ENCODE measurements at places on chromosomes 1 and 21. TPM values are rescaled to one million over a fixed set of nuclear protein-coding genes. Genes with fewer than 3 reads are reported as not detected.

GRCh38 chr1:153494976-153495535 is 34.6 kb upstream of the S100A7 start:
- peak; percentile 66 for DNase-seq

DNA sequence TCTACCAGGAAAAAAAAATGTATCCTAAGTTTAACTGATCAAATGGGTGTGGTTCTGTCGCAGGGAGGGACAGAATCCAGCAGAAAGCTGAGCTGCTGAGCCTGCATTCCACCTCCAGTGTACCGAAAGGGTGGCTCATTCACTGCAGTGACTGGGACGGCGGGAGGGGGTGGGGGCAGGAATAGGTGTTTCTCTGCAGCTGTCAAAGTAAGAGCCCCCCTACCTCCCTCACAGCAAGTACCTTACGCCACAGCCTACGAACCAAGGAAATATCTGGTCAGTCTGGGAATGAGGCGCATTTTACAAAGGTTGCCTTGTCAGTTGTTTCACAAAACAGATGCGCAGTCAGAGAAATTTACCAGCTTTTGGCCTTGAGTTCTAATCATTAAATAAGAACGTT is 1.7 kb downstream of the S100B start:
- DNase-seq = no peak

DNA sequence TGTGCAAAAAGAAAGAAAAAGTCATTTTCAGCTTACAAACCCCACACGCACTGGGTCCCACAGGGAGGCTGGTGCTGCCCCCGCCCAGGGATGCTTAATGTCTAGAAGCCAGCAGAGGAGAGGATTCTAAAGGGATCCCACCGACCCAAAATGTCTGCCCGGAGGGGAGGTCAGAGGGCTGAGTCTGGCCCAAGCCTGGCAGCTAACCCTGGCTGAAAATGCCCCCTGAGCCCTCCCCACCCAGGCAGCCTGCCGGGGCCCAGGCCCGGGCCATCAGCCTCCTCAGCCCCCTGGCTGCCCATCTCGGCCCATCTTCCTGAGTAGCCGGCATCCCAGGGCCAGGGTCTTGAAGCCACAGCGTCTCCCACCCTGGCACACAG is 33.5 kb downstream of the ACOT7 start:
- DNase-seq = no peak

Gene UTP25
- total RNA-seq = 3.7 TPM

DNA sequence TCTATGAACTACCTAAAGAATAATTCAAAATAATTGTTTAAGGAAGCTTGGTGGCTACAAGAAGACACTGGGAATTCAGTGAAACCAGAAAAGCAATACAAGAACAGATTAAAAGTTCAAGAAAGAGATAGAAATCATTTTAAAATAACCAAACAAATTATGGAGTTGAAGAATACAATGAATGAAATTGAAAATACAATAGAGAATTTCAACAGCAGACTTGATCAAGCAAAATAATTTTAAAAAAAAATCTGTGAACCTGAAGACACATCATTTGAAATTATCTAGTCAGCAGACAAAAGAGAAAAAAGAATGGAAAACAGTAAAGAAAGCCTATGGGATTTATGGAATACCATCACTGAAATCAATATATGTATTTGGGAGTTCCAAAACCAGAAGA is 31.2 kb upstream of the WNT2B start:
- DNase-seq = no peak

GRCh38 chr1:4726620-4727341 is 72.4 kb downstream of the AJAP1 start:
- no peak for DNase-seq

Gene CFAP74
- total RNA-seq = 3.5 TPM

Gene FAM20B
- total RNA-seq = 19.9 TPM

- DNase-seq = no peak
Observed at GRCh38 chr1:227544067-227545050, 19.0 kb upstream of the ZNF678 start.

Gene STUM
- total RNA-seq = 0.03 TPM

- DNase-seq = no peak
Observed at GRCh38 chr1:222736972-222737371, at the start of gene FAM177B. FAM177B (plus strand) TSS chr1:222737202; CDS start chr1:222746546, 9,344 bp downstream.

Gene TNFSF4
- total RNA-seq = 0.58 TPM

DNA sequence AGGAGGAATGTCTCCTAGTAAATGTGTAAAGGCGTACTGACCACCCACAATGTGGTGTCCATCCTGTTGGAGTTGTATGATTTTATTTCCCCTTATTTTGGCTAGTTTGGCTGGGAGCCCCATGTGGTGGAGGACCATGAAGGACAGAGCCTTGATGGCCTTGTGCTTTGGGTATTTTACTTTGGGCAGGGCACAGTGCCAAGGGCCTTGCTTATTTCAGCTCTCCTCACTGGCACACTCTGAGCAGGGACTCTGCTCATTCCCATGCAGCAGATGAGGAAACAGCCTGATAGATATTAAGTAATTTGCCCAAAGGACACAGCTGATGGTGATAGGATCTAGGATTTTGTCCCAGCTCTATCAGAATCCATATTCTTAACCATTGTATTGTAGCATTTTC is 50.2 kb downstream of the SMYD2 start:
- no peak for DNase-seq

Gene KCNN3
- total RNA-seq = 0.23 TPM

GRCh38 chr1:121483961-121484424 is 299.2 kb downstream of the SRGAP2C start:
- DNase-seq = no peak

DNA sequence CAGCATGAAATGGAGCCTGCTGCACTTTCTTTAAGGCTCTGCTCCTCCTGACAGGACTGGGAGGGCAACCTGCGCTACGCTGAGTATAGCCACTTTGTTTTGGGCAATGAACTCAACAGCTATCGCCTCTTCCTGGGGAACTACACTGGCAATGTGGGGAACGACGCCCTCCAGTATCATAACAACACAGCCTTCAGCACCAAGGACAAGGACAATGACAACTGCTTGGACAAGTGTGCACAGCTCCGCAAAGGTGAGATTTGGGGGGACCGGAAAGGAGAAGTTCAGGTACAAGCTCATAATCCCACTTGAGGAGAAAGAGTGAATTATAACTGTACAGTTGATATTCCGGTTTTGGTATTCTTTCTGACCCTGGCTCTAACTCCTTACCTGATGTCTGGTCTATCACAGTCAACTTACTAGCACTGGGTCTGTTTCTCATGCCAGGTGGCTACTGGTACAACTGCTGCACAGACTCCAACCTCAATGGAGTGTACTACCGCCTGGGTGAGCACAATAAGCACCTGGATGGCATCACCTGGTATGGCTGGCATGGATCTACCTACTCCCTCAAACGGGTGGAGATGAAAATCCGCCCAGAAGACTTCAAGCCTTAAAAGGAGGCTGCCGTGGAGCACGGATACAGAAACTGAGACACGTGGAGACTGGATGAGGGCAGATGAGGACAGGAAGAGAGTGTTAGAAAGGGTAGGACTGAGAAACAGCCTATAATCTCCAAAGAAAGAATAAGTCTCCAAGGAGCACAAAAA is 5.4 kb downstream of the ANGPTL7 start:
- no peak for DNase-seq

- no peak for DNase-seq
Observed at GRCh38 chr21:39927304-39927886, 60.2 kb downstream of the PCP4 start.

GRCh38 chr21:39251326-39251725 is 62.1 kb downstream of the BRWD1 start:
- no peak for DNase-seq

- no peak for DNase-seq
Observed at GRCh38 chr1:101136739-101137138, 100.1 kb upstream of the S1PR1 start.

Gene OXCT2
- not detected for total RNA-seq

- no peak for DNase-seq
Observed at GRCh38 chr1:19797827-19798226, 1.9 kb downstream of the TMCO4 start.

GRCh38 chr1:178120088-178120487 is 26.2 kb downstream of the RASAL2 start:
- no peak for DNase-seq

DNA sequence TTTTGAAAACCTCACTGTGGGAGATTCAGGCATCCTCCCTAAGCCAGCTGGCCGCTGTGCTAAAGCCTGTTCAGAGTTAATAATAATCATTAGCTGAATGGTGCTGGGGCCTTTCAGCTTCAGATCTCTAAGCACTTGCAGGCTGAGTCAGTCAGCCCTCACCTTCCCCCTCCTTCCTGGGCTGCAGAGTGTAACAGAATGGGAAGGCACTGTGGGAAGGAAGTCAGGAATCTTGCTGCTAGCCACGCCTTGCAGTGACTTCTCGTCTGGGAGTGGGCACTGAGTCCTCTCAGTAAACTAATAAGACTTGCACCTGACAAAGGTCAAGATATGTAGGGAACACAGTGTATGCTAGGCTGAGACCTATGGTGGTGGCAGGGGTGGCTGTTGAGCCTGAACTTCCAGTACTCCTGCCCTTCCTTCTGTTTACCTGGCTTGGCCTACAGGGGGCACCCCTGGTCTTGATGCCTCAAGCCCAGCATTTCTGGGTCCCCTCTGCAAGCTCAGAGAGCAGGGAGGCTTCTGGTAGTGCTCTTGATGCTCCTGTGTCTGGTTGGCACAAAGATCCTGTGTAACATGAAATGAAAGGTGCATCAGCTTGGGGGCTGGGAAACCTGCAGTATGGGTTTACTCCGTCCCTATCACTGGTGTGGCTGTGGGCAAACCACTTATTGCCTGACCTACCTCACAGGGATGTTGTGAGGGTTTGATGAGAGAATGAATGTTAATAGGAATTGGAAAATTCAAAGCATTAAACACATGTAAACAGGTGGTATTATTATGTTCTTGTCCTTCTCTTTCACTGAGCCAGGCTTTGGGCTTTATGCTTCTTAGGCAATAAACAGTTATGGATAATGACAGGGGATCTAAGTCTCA is 6.0 kb downstream of the CYB561D1 start:
- DNase-seq = no peak

- no peak for DNase-seq
Observed at GRCh38 chr21:32317726-32318125, 19.1 kb downstream of the MRAP start.

DNA sequence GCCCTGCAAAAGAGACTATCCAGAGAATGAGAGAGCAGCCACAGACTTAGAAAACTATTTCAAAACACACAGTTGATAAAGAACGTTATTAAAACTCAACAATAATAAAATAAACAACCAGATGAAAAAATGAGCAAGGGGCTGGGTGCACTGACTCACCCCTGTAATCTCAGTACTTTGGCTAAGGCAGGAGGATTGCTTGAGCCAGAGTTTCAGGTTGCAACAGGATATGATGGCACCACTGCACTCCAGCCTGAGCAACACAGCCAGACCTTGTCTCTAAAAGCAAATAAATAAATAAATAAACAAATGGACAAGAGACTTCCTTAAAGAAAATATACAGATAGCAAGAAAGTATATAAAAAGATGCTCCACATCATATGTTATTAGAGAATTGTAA is 144.6 kb downstream of the LRRIQ3 start:
- no peak for DNase-seq

Gene GABRD
- not detected for total RNA-seq

Gene RUSC1
- total RNA-seq = 8.5 TPM

GRCh38 chr1:116671072-116671760 is 3.7 kb upstream of the IGSF3 start:
- DNase-seq = no peak

DNA sequence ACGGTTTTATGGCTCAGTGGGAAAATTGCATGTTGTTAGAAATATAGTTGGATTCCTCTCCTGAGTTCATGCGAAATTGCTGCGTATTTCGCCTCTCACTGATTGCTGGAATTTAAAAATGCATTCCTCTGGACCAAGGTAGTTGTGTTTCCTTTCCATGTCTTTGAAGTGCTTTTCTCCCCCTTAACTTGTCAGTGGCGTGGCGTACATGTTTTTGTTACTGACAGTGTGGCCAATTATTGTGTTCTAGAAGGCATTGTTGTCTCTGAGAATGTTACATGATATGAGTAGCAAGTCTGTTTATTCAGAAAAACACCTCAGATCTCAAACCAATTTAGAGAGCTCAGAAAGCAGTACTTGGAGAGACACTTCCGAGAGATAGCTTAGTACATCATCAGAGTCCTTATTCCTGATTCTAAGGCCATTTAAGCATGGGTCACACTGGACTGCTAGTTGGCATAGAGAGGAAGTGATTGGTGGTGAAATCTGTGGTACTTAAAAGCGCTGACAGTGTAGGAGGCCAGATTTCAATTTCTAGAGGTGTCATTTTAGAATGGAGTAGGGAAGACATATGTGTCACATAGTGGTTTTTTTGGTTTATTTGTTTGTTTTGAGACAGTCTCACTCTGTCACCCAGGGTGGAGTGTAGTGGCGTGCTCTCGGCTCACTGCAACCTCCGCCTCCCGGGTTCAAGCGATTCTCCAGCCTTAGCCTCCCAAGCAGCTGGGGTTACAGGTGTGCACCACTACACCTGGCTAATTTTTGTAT is 184.4 kb downstream of the RYR2 start:
- DNase-seq = no peak

GRCh38 chr1:13675151-13675651 is 24.8 kb upstream of the PRDM2 start:
- no peak for DNase-seq

Data from left lobe of liver (tissue), 2 donors.